Stimulated activated CD4-positive, alpha-beta T cell treated with anti-CD3 and anti-CD28 coated beads, Interleukin-1b, Interleukin-23, amount 100 ng/mL, for 1 hour (primary cell): ENCODE measurements at places on chromosomes 7 and 10.

GRCh38 chr7:30994206-30995100, 30.7 kb downstream of the GHRHR start:
- no peak for DNase-seq

DNA sequence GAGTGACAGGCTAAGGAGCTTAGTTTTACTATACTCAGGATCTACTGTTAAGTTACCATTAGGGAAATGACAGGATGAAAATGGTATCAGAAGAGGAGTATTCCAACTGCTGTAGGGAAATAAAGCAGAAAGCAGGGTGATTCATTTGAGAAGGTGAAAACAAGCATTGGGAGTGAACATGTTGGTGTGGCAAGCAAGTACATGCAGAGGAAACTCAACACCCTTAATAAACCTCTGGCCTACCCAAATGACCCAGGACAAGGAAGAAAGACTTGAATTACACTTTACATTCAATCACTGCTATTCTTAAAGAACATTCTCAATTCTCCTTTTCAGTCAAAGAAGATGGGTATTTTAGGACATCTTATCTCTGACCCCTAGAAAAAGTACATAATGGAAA, 28.7 kb downstream of the ERLIN1 start:
- no peak for DNase-seq

- DNase-seq: no peak
Observed at GRCh38 chr7:32357535-32358277, 132.5 kb downstream of the LSM5 start.

DNA sequence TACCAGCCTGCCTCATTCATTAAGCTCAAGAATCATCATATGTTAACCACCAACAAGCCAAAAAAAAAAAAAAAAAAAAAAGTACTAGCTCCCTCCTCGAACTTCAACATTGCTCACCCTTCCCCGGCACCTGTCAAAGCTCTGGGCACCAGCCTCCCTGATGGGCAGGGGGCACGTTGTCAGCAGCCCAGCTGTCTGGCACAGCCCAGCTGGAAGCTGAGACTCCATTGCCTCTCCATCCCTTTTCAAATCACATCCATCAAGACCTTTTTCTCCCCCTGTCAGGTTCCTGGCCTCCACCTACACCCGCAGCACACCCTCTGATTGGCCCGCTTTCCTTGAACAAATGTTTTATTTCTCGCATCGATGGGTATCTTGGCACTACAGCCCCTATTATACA, 913.3 kb upstream of the AUTS2 start:
- no peak for DNase-seq

- DNase-seq: no peak
Observed at GRCh38 chr7:118839515-118839914, 615.0 kb downstream of the ANKRD7 start.

DNA sequence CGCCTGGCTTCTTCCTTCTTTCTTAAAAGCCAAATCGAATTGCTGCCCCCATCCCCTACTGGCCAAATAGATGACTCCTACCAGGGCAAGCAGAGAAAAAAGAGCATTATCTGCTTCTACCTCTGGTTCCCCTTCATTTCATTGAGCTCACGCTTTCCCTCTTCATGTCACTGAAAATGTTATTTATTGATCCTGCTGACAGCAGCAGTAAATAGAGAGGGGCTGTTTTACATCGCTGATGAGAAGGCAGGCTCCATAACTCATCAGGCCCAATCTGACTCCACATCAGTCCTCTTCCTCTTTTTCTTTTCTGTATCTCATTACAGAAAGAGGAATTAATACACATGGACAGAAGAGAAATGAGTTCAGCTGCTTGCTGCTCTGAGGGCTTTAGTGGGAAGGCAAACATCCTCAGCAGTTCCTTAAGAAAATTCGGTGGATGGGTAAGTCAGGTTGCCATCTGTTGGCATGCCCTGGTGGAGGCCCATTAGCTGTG, 904.1 kb downstream of the KCNMA1 start:
- no peak for DNase-seq
